ENCODE measurements at places on chromosomes 5 and 9.

DNA sequence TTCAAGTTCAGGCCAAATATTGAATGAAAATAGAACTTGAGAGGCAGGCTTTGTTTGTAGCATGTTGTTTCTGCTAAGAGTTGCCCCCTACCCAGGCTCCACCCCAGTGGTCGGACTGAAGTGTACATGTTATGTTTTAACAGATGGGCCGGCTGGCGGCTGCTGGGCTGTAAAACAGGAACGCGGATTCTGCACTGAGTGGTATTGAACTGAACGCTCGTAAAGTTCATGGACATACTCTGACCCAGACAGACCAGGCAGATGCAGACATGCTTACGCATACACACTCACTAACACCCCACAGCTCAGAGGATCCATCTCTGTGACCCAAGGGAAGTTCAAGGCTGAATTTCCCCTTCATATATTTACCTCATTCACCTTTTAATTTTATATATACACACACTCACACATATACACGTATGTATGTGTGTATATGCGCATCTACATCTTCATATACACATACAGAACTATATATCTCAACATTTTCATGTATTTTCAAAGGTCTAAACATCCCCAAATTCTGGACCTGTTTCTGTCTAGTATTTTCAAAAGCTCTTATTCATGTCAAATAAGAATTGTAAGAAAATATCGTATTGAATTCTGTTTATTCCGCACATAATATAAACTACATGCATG lies 1.4 kb downstream of the MARCHF3 start:
- DNase-seq: no peak

DNA sequence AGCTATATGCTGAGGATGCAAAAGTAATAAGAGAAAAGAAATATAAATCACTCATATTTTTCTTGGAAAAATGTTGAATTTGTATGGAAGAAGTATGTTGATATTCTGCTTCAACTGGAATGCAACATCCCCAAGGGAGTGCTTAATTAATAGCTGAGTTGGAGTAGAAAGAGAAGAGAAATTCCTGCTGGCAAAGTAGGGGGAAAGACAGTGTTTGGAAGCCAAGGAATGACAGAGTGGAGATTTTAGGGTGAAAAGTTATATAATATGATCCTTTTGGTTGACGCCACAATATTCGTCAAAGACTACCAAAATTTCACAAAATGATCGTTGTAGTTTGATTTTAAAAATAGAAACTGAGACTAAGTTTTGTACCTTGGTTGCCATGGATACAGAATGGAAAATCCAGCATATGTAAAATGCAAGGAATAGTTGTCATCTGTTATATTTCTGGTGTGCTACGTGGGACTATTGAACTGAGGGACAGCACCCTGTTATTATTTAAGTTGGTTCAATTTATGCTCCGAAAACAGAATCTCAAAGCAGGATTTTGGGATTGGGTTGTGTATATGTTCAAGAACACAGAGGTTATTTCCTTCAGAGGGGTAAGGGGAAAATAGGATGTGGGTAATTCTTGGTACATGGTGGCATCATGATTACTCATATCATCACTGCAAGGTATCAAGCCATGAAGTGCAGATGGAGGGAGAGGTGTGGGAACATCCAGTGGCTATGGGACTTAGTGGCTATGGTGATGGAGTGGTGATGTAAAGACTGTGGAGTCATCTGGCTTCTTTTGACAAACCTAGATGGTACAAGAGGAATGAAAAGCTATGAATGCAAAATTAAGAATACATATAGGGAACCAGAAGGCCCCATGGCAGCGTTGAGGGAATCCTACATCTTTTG lies 61.0 kb downstream of the SUB1 start:
- DNase-seq: peak; percentile 75

- DNase-seq: no peak
Observed at GRCh38 chr9:88502552-88503034, 32.4 kb upstream of the NXNL2 start.

DNA sequence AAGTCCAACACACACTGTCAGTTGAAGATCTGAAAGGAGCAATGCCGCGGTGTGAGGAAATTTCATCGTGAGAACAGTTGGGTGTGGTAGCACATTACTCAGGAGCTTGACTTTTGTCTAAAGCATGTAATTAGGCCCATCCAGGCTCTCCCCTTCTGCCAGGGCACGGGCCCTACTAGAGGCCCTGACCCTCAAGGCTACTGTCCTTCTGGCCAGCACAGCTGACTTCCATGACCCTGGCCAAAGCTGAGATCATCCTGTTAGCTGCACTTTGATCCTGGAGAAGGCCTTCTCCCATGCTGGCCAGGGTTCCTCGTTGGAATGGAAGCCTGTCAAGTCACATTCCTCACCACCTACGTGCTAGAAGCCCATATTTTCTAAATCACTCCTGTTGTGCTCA lies 77.8 kb upstream of the SLC1A3 start:
- DNase-seq: no peak

DNA sequence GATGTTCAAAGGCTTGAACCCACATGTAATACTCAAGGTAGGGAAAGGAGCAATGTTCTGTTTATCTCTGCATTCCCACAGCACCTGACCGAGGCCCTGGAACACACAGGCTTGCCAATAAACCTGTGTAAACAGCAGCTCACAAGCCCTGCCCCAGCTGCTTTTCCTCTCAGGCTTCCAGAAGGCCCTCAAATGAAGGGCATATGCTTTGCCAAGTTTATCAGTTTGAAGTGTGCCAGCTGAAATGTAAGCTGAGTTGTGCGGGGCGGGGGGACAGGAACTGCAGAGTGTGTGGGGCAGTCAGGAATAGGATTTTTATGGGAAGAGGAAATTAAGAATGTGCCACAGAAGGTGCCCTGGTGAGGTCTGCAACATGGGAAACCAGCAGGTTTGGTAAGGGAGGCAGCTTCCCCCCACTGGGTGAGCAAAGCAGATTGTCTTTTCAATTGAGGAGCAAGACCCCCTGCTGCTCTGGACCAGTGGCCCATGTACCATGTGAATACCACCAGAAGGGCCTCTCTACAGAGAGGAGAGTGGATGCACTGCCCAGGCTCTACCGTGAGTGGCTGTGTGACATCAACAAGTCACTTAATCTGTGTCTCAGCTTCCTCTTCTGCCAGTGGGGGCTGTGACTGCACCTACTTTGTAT lies 194.8 kb downstream of the SPOCK1 start:
- no peak for DNase-seq

- DNase-seq: peak; percentile 12
Observed at GRCh38 chr5:143870871-143871632, 59.1 kb downstream of the HMHB1 start.

DNA sequence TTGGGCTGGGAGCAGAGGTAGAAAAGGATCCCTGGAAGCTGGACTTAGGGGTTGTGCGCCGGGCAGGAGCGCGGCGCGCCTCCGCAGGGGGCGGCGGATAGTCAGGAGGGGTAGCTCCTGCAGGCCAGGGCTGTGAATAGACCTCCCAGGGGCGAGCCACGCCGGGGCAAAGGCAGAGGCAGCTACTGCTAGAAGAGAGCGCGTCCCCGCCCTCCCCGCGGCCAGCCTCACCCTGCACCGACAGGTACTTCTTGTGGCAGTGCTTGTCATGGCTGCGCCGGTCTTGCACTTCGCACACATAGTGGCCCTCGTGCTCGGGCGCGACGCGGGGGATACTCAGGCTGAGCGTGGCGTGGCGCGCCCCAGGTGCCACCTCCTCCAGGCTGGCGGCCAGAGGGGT lies 28.1 kb downstream of the FLT4 start:
- DNase-seq: no peak

DNA sequence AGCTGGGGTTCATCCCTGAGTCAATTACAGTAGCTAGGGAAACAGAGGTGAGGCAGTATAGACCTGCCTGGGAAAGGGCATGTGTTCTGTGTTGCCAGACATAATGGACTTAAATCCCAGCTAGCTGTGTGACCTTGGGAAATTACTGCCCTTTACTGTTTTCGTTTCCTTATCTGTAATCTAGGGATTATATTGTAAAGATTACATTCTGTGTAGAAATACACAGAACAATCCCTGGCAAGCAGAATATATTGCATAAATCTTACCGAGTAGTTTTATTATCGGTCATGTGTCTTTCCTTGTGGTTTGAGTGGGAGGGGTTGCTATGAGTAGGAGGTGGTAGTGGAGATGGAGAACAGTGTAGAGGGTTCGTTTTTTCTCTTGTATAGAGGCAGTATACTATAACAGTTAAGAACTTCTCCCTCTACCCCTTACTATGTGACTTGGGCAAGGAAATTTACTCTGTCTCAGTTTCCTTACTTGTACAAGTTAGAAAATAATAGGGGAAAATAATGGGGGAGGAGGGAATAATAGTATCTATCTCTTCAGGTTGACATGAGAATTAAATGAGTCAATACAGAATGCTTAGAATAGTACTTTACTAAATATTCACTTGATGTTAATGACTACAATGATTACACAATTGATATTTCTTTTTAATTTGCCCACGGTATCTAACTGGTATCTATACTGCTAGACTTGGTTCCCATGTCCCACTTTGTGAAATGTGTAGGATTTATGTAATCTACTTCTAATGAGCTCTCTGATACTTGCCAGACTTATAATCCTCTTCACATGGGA lies 7.1 kb upstream of the DMXL1 start:
- peak; percentile 8 for DNase-seq

DNA sequence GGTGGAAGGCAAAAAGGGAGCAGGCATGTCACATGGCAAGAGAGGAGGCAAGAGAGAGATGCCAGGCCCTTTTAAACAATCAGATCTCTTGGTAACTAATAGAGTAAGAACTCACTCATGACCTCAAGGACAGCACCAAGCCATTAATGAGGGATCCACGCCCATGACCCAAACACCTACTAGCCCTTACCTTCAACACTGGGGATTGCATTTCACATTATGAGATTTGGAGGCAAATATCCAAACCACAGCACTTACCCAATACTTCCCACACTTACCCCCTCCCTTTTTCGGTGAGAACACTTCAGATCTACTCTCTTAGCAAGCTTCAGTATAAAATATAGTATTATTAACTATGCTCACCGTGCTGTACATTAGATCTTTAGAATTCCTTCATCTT lies 41.9 kb downstream of the ZNF354A start:
- no peak for DNase-seq

GRCh38 chr5:154221371-154221896 lies 30.9 kb downstream of the GALNT10 start:
- peak; percentile 97 for DNase-seq
